Stimulated activated CD4-positive, alpha-beta T cell treated with anti-CD3 and anti-CD28 coated beads, Interleukin-1b, Interleukin-23, amount 100 ng/mL, for 4 hours (primary cell): ENCODE measurements at places on chromosomes 3 and 15.

- no peak for DNase-seq
Observed at GRCh38 chr3:25801786-25802185, 11.9 kb downstream of the OXSM start.

- no peak for DNase-seq
Observed at GRCh38 chr3:98921957-98922356, 20.5 kb upstream of the DCBLD2 start.

GRCh38 chr15:69035205-69035917 is 20.9 kb downstream of the NOX5 start:
- no peak for DNase-seq

- DNase-seq, result no peak
Observed at GRCh38 chr3:197001106-197001971, 28.3 kb downstream of the MELTF start.

DNA sequence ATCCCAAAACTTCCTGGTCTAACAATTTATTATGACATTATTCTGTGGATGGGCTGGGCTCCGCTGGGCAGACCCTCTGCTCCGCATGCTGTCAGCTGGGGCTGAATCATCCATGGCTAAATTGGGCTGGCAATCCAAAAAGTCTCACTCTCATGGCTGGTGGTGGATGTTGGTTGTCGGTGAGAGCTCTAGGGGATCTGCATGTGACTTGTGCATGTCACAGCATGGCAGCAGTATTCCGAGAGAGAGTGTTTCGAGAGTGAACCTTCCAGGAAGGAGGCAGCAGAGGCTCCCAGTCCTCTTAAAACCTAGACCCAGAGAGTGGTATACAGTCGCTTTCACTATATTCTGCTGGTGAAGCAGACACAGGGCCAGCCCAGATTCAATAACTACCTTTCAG is 9.9 kb downstream of the RARB start:
- no peak for DNase-seq

GRCh38 chr15:70250208-70251201 is 152.8 kb upstream of the TLE3 start:
- no peak for DNase-seq

DNA sequence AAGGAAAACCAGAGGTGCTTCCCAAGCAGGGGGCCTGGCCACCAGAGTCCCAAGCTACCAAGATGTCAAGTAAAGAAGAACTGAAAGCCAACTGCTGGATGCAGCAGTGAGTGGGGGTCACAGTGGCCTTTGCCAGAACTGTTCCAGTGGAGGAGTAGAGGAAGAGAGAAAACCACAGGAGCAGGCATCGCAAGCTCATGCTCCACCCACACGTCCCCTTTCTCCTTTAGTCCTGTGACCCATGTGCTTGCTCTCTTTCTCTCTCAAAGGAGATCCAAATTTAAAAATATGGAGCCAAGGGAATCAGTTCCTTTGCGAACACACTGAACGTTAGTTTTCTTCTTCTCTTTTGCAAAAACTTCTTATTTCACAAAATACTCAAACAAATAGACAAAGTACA is 12.4 kb upstream of the ABHD2 start:
- DNase-seq, result no peak

GRCh38 chr15:98722645-98723044 is 74.3 kb downstream of the IGF1R start:
- no peak for DNase-seq
